ENCODE measurements at places on chromosomes 1 and 21.
A peak's percentile ranks its signal among the peaks of the same experiment; 100 is the strongest.

DNA sequence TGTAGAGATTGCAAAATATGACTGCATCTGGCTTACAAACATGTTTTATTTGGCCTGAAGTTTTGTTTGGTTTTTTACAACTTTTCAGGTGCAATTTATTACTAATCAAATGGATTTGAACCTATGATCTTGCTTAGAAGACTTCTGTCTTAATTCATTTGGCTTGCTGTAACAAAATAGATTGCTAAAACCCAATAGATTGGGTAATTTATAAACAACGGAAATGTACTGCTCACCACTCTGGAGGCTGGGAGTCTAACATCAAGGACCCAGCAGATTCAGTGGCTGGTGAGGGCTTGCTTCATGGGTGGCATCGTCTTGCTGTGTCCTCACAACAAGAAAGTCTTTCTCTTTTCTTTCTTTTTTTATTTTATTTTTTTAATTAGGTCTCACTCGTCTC lies 72.9 kb downstream of the LBR start:
- DNase-seq: peak; percentile 56

DNA sequence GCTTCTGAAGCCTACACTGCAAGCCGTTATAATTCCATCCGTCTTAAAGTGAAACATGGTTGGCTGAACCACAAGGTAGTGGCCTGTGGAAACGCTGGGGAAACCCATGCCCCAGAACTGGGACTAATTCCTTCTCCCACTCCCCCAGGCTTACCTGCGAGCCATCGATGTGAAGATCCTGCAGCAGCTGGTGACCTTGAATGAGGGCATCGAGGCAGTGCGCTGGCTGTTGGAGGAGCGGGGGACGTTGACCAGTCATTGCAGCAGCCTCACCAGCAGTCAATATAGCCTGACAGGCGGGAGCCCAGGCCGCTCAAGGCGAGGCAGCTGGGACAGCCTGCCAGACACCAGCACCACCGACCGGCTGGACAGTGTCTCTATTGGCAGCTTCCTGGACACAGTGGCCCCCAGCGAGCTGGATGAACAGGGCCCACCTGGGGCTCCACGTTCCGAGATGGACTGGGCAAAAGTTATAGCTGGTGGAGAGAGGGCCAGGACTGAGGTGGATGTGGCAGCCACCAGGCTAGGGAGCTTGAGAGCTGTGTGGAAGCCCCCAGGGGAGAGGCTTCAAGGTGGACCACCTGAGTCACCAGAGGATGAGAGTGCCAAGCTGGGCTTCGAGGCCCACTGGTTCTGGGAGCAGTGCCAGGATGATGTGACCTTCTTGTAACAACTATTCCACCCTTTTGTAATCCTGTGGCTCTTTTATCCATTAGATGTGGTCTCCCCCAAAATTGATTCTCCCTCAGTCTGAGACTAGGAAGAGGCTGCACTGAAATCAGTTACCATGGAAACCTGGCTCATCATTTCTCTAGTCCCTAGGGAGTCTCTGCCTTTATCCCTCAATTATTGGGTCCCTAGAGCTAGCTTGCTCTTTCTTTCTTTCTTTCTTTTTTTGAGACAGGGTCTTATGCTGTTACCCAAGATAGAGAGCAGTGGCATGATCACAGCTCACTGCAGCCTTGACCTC lies 16.7 kb downstream of the LURAP1 start:
- no peak for DNase-seq

DNA sequence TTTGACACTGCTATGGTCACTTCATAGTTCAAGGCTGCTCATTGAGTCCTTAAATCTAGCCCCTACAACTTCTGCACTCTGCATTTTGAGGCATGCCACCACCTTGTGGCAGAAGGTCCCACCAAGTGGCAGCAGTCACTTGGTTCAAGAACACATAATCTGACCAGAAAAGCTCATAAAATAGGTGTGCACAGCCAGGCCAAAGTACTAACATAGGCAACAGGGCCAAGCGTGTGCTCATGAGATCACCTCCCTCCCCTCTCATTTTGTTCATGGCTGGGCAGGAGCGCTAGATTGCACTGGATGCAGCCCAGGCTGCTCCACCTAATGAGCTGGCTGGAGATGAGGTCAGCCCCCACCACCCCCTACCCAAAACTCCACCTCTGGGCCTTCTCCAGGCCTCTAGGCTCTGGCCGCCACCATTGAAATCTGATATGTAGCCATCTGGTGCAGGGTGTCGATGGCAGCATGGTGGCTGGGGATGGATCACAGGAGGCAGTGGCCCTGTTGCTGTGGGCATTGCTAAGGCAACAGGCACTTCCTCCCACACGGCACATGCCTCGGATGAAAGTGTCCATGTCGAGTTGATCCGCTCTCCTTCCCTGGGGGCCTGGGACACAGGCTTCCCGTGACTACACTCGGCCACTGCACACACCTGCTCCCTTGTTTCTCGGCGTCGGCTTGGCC lies 193.2 kb downstream of the TRABD2B start:
- DNase-seq: no peak

- DNase-seq: no peak
Measured at GRCh38 chr1:205298191-205298994, 23.2 kb downstream of the NUAK2 start.

GRCh38 chr1:25642574-25643108 lies 26.1 kb downstream of the MAN1C1 start:
- peak; percentile 58 for DNase-seq

- DNase-seq: peak; percentile 14
Measured at GRCh38 chr1:237562242-237562823, 328.4 kb downstream of the ZP4 start.

DNA sequence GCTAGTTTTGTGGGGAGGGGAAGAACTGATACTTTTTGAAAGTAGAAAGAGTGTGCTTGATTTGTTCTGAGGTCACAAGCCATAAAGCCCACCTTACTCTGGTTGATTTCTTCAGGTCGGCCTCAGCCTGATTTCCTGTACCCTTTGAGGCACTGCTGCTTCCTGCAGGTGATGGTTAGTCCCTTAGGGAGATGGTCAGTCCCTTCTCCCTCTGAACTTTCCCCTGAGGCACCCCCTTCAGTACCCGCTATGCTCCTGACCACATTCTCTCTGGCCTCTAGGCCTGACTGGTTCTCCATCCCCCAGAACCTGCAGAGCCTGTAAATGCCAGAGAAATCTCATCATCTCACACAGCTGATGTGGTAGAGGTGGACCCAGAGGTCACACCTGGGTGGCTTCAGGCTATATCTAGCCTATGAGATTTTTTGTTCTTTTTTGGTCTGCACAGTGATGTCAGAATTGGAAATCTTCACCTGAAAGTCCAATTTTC lies 15.0 kb upstream of the ID3 start:
- no peak for DNase-seq

GRCh38 chr21:14734191-14734590 lies 188.1 kb upstream of the SAMSN1 start:
- peak; percentile 9 for DNase-seq

DNA sequence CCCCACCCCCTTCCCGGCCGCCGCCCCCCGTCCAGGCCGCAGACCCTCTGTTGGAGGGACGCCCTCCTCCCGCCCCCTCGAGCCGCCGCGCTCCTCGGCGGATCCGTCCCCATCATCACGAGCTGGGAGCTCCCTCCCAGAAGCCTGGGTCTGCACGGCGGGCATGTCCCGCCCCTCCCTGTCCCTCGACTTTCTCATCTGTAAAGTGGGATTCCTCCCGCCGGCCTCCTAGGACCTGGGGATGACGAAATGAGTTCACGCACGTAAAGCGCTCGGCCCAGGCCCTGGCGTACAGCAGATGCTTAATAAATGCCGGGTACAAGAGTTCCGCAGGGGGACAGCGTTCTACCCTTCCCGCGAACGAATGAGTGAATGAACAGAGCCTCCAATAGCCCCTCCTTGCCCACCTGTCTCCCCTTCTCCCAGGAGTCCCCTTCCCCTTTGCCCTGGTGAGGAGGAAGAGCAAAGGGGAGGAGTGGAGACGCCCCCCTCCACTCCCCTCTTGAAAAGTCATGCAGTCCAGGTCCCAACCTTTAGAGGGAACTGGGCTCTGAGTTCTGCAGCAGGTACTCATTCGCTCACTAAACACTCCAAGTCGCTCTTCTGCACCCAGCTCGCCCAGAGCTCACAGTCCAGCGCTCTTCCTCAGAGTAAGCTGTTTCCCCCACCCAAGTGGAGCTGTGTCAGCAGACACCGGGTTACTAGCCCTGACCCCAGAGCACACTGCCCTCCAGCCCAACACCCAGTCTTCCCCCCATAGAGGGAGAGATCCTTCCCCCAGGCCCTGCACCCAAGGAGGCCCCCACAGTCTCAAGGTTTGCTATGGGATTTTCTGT lies 16.8 kb downstream of the RAP1GAP start:
- DNase-seq: no peak

DNA sequence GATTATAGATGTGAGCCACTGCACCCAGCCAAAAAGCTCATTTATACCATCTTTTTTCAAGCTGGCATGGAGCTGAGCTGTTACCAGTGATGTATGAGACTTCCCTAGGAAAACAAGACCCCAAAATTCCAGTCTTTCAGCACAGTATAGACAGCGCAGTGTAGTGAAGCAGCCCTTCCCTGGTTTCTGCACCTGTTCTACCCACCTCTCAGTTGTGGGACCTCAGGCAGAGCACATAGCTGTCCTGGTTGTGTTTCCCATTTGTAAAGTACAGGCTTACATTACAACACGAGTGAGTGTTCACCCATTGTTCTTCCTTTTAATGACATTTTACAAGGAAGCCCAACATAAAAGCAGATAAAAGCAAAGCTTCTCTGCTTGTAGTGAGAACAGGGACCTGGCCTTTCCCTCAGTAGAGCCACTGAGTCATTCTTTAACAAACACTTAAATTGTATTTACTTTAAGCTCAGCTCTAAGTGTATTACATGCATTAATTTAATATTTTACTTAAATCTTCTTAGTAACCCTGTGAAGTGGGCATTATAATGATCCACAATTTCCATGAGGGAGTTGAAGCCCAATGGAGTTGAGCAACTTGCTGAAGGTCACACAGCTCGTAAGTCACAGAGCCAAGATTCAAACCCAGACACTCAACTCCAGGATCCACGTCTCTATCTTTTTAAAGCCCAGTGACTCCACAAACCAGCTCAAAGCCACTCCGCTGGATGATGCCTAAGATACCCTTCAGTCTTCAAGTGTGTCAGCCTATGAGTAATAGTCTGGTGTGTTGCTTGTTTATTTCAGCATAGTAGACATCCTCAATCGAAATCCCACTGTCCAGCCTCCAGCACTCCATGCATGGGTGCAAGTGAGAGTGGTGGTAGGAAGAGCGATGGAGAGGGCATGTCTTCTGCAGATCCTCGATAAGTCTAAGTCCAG lies 40.5 kb upstream of the CAPZB start:
- no peak for DNase-seq

GRCh38 chr1:41003127-41003639 lies 18.3 kb downstream of the SLFNL1 start:
- no peak for DNase-seq

DNA sequence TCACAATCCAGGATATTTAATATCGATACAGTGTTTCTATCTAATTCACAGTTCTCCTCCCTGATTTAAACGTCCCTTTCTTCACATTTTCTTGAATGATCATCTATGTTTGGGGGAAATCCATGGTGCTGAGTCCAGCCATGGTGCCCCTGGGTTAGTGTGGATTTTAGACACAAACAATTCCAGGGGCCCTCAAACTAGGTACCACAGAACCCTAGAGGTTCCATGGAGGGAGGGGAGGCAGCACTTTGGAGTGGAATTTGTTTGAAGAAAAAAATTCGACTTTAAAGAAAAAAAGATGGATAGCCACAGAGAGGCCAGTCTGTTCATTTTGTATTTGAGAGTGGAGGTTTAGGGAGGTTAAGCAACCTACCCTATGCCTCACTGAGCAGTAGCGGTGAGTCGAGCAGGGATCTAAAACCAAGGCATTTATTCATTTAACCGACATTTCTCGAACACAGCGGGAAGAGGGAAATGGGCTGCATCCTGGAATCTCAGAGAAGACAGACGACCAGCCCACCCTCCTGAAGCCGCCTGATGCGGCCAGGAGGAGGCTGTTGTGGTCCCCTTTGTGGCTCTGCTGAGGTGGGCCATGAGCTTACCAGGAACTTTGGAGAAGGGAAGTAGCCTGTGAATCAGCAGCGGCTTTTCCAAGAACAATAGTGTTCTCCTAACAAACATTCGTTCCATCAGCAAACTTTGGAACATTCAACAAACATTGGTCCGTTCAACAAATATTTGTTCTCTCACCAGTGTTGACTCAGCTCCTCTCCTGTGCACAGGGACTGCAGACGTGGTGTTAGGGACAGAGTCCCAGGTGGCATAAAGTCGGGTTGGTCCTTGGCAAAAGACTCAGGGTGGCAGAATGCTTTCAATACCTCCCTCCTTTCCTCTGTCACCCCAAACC lies 103.5 kb upstream of the ZBTB40 start:
- no peak for DNase-seq

- DNase-seq: no peak
Measured at GRCh38 chr21:35057428-35057827, 8.3 kb upstream of the RUNX1 start.

GRCh38 chr1:193115629-193116227 lies 6.1 kb upstream of the CDC73 start:
- DNase-seq: no peak

- no peak for DNase-seq
Measured at GRCh38 chr1:75861831-75862230, 65.1 kb downstream of the MSH4 start.

GRCh38 chr1:42170779-42171621 lies 6.5 kb upstream of the GUCA2A start:
- no peak for DNase-seq

GRCh38 chr21:31873275-31873695 lies 465 bp downstream of the HUNK start:
- no peak for DNase-seq

- no peak for DNase-seq
Measured at GRCh38 chr1:70140894-70141293, 64.5 kb downstream of the LRRC40 start.

DNA sequence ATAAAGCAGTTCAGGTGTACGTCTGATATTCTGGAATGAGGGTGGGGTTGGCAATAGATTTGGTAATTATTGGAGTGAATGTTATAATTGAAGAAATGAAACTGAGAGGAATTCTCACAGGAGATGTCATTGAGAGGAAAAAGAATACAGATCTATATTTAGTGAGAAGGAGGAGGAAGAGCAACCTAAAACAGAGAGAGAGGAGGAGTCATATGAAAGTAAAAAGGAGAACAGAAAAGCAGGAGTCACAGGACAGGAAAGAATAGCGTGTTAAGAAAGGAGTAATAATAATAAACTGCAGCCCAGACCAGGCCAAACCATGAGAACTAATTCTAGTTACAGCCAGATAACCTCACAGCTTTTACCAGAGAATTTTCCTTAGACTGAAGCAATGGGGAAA lies 62.7 kb upstream of the MROH9 start:
- no peak for DNase-seq
